ENCODE measurements at places on chromosomes 2 and 18.

- no peak for DNase-seq
These were observed 139.3 kb upstream of the DOK6 start for GRCh38 chr18:69261406-69261805.

DNA sequence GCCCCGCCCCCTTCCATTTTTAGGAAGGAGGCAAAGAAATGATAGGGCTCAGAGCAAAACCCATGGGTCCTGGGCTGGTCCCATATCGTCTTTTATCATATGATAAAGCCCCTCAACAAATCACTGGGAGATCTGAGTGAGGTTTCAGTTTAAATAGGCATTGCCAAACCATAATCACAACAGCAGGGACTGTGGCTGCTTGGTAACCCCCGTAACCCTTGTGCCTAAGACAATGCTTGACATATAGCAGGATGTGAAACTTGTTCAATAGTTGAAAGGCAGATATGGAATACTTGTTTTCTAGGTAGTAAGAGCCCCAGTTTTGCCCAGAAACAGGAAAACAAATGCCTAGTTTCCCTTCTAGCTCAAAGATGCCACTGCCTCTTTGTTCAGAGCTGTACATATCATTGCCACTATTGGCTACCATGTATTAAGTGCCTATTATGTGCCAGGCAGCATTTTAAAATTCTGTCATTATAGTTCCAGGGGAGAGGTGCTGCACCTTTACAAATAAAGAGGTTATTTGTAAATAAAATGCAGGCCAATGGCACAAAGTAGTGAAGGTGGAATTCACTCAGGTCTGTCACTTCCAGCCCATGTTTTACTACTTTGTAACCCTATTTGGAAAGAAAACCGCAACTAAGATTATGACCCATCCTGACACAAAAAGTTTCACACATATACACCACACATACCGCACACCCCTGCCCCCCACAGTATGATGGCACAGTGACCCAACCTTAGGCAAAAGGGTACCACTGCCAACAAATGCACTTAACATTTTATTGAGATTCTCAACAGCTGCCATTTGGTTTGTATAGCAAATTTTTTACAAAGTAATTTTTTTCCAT, 14.2 kb downstream of the NAGK start:
- no peak for DNase-seq

DNA sequence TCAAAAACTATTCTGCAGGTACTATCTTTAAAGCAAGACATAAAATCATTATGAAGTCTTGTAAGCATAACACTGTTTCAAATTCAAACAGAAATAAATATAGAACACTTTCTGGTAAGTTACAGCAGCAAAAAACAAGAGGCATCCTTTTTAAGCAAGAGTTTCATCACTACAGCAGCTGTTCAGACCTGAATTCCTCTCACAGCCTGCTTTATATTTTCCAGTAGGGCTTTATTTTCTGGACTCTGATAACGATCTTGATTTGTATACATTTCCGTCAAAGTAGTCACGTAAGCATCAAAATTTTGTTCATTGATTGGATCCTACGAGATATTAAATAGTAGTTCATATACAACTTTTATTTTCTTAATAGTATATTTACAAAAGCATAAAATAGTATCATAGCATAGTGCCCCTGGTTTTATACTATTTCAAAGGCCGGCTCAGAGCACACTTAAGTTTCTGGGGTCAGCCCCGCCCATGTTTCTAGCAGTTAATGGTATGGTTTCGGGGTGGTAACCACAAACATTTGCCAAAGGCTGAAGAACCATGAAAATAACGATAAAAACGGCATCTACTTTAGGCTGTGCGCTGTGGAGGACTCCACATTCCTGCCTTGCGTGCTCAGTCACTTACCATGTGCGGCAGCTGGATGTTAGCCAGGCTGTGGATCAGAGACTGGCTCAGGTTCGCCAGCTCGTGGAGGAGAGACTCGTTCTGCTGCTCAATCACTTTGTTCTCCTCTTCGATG, 47.5 kb upstream of the PXDN start:
- no peak for DNase-seq

DNA sequence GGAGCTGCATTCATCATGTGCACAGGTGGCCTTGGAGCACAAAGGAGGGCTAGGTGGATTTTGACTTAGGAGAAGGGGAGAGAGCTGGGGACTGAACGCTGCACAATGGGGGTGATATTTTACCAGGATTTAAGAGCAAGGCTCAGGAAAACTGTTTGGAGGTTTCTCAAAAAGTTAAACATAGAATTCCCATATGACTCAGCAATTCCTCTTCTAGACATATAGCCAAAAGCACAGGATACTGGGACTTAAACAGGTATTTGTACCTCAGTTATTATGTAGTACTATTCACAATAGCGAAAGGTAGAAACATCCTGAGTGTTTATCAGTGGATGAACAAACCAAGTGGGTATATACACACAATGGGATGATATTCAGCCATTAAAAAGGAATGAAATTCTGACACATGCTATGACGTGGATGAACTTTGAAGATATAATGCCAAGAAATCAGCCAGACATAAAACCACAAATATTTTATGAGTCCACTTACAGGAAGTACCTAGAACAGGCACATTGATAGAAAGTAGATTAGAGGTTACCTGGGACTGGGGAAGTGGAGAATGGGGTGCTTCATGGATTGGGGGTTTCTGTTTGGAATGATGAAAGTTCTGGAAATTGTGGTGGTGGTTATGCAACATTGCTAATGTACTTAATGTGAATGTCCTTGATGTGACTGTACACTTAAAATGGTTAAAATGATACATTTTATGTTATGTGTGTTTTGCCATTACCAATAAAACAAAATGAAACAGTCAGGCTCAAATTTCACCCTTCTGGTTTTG, 216.9 kb downstream of the HAUS1 start:
- DNase-seq: no peak

Measured in stimulated activated CD8-positive, alpha-beta memory T cell treated with anti-CD3 and anti-CD28 coated beads, Interleukin-2, amount 100 ng/mL, for 1 hour (primary cell).